Central memory CD4-positive, alpha-beta T cell (primary cell): ENCODE measurements at places on chromosomes 12 and 14.
A peak's percentile ranks its signal among the peaks of the same experiment; 100 is the strongest.

DNA sequence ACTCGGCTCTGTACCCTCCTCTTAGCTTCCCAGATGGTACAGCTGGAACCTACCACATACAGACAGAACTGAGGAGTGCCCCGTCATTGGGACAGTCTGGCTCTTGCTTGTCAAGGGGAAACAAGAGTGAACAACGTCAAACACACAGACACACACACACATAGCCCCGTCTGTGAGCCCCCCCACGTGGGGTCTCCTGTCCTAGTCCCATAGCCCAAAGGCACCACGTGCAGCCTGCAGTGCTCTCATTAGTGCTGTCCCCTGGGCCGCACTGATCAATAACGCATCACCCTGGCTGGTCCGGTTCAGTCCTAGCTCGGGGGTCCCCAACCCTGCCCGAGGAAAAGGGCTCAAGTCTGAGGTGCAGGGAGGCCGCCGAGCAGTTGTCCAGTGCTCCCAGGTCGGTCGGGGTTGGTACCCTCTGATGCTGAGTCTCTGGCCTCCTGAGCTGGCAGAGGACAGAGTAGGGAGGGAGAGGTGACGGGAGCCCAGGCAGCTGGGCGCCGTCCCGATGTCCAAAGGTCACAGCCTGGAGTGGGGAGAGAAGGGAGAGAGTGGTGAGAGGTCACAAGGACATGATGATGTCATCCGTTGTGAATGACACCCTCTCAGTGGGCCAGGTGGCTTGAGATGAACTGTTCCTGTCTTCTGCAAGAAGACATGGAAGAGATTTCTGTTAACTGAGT is 105.4 kb upstream of the NOS1 start:
- no peak for DNase-seq

DNA sequence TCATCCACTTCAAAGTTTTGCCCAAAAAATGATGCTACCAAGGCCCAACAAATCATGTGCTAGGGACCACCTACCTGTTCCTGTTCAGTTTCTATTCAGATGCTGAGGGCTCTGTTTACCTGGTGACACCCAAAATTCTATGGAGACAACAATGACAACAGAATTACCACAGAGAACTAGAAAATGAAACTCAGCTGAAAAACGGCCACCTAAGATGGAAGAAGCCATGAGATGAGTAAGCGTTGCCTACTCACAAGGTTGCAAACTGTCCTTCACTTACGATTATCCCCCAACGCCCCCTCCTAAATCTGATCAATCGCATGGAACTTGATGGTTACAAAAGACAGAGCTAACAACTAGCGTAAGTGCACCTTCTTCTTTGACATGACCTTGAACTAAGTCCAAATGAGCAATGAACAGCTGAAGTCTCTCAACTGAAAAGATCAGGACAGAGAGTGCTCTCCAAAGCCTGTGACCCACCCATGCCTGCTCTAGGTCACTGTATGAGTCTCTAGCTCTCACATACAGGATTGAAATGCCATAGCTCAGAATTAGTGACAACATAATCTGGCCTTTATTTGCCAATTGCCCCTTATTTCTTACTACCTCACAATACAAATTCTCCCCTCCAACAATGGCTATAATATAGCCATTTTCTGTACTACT is at the start of gene RNASE11:
Gene RNASE11 (minus strand): TSS at position 513 of the 666 bp plus-strand sequence.
- DNase-seq, result no peak

GRCh38 chr12:121773011-121773777 is 20.3 kb downstream of the RHOF start:
- peak; percentile 74 for DNase-seq

- no peak for DNase-seq
Observed at GRCh38 chr12:11762723-11763326, 113.4 kb downstream of the ETV6 start.

GRCh38 chr14:55071870-55072640 is 20.6 kb downstream of the MAPK1IP1L start:
- DNase-seq, result peak; percentile 31

GRCh38 chr14:103941973-103942736 is at the start of gene RD3L:
Gene RD3L (minus strand): TSS chr14:103942529. CDS start chr14:103941695, 834 bp downstream.
- no peak for DNase-seq

DNA sequence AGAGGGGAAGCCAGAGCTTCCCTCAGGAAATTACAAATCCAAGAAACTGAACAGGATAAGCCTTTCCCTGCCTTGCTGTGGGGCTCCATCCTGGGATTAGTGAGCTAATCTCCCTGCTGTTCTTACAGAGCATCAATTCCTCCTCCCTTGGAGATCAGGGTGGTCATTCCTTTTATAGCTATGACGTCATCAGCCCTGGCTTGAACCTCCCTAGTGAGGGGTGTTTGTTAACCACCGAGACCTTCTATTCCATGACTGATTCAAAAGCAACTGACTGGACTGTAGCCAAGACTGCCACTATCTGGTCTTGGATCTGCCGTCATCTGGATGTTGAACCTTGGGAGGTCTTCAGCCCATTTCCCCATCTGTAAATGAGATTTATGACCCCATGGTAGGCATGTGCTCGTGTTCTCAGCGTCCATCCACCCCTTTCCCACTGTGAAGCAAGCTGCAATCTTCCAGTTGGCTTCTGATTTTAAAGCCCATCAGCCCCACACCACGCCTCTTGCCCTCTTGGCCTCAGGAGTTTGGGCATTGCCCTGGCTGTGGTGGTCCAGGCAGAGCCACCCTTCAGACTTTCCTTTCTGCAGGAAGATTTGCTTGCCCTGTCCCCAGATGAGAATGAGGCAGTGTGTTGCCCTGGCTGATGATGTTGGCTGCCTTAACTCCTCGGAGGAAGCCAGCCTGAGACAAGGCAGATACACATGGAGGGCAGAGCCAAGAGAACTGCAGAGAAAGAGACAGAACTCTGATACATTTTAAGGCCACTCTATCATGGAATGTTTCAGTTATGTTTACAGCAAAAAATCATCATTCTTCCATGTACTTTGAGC is 59.6 kb upstream of the ACTN1 start:
- DNase-seq, result no peak

DNA sequence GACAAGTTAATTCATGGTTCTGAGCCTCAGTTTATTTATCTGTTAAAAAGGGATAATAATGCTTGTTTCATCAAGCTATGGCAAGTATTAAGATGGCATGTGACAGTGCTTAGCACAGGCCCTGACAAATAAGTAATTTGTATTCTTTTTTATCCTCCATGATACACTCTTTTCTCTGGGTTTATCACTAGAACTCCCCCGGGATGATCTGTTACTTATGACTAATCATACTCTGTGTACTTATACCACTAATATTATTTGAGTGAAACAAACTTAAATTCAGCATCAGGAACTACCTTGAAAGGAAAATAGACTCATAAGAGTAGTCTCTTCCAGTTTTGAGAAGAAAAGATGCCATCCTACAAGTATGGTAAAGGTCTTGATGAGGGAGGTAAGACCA is 283.8 kb downstream of the PAWR start:
- no peak for DNase-seq

GRCh38 chr12:42015051-42015461 is 129.6 kb downstream of the GXYLT1 start:
- no peak for DNase-seq

DNA sequence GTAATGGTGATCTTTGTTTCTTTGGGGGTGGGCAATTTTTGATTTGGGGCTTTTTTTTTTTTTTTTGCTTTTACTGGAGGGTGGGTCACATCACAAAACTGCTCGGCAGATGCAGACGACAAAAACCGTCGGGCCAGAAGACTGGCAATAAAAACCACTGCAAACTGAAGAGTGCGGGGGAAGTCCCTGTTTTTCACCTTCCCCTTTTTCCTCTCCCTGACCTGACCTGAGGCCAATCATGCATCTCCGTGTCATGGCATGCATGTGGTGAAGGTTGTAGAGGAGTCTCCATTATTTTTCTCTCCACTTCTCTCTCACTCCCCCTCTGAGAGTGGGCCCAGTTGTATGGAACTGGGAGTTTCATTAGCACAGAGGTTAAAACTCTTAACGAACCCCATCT is 57.5 kb downstream of the AP5M1 start:
- DNase-seq, result no peak

DNA sequence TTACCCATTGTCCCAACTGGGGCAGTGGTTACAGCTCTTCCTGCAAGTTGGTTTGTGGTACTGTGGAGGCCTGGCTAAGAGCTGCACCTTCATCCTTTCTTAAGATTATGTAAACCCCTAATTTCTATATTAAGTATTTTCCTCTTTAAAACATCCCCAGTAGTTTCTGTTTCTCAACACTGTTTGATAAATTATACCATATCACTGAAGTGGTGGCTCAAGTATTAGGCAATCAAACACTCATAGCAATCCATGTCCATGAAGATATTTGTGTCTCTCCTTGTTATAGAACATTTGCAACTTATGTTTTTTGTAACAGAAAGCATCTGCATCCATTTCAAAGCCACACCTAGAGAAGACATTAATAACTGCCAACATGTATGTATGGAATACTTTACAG is 31.8 kb downstream of the ATXN3 start:
- DNase-seq, result no peak

DNA sequence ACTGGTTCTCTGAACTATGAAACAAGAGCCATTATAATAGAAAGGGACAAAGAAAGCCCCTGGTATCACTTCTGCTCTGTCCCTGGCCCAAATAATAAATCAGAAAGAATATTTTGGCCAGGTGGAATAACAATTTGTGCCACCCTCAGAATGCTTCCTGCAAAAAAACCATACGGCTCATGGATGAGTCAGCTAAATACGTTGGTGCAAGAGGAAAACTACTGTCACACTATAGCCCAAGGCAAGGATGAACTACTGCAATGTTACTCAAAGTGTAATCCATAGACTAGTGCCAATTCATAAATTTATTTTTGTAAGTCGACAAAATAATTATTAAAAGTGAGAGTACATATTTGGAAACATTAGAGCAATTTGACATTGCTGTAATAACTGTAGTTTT is 68.2 kb downstream of the ANKS1B start:
- DNase-seq, result no peak
